ENCODE measurements at places on chromosomes 11 and 22.

- no peak for DNase-seq
These were observed 655.0 kb downstream of the METTL15 start for GRCh38 chr11:28763151-28763550.

- no peak for DNase-seq
These were observed 1275.2 kb downstream of the TBC1D22A start for GRCh38 chr22:48037618-48038017.

GRCh38 chr22:45650721-45651120 is 20.9 kb upstream of the ATXN10 start:
- no peak for DNase-seq

GRCh38 chr11:74695705-74696280 is 35.4 kb downstream of the CHRDL2 start:
- no peak for DNase-seq

GRCh38 chr11:78542007-78542406 is 32.7 kb downstream of the NARS2 start:
- no peak for DNase-seq

- no peak for DNase-seq
These were observed 17.4 kb downstream of the LUZP2 start for GRCh38 chr11:24514219-24514594.

GRCh38 chr11:14703731-14704130 is 60.1 kb downstream of the PDE3B start:
- DNase-seq = no peak

DNA sequence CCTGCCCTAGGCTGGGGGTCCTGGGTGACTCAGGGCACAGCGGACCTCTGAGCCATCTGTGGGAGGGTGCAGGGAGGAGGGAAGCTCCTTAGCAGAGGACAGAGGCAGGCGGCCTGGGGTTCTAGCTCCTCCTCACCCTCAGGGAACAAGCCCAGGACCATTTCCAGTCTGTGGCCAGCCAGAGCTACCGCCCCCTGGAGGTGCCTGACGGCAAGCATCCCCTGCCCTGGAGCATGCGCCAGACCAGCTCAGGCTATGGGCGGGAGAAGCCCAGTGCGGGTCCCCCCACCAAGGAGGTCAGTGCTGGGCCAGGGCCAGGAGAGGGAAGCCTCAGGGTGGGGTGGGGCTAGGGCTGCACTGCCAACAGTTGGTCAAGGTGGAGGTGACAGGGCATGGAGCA is 26.0 kb upstream of the LRRC10B start:
- peak; percentile 86 for DNase-seq

DNA sequence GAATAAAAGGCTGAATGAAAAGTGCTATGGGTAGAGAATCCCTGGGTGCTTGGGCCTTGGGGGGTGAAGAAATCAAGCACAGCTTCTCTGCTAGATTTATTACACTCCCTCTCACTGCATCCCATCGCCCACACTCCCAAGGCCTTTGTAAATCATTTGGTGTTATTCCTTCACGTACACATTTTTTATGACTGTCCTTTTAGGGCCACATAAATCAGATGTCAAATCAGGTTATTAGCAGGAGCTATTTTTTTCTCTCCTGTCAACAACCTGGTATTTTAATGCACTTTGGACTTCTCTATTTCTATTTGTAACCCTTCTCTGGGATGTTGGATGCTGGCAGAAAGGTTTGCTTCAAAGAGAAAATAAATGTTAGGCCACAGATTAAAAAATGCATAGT is 408.8 kb downstream of the INSC start:
- DNase-seq = no peak

DNA sequence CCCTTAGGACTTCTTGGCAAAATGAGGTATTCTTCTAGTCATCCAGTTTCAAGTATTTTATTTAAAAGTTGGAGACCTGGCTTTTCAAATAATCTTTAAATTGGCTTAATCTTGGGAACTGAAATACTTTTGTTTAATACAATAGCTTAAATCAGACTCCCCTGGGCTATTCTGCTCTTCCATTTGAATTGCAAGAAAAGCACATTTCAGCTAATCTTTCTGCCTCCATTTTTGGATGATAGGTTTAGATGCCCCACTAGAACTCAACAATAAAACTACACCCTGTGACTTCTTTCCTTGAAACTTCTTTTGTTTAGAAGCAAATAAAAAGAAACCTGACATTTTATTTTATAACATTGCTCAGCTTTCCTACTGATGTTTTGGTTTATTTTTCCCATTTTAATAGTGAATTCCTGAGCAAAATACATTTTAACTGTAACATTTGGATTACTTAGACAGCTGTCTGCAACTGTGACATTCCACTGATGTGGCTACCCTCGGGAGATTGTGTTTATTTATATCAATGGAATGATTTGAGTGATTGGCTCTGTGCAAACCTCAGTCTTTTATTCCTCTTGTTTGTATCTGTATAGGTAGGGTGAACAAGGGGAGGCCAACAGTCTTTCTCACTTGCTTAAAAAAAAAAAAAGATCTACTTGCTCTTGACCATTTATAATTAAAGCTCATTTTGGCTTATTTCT is 1045.8 kb upstream of the CNTN5 start:
- no peak for DNase-seq

DNA sequence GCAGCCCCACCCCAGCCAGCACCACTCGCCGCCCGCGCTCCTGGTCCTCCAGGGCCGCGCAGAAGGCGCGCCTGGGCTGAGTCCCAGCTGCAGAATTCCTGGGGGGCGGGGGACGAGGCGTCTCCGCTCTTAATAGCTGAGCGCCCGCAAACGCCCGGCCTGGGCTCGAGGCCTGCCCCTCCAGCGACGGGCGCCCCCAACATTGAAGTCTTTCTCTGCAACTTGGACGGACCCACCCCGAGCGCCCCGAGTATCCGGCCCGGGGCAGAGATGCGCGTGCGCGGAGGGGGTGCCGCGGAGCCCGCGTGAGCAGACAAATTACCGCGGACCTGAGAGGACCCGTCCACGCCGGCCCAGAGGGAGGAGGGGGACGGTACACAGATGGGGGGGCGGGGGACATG is 6.7 kb upstream of the SYT7 start:
- DNase-seq = peak; percentile 87

DNA sequence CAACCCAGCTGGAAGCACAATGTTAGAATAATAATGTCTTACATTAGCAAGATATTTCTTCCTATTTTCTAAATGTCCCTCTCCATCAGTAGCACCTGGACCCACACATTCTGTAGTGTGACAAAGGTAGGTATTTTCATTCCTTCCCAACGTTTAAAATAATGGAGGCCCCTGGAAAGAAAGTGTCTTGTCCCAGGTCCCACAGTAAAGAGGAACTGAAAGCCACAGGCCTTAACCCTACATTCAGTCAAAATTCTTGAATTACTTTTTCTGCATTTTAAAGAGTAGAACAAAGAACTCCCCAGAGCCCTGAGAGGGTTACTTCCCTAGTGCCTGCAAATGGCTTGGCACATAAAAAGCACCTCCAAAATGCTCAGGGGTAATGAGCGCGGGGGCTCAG is 26.3 kb downstream of the OPCML start:
- DNase-seq = no peak

- no peak for DNase-seq
These were observed 665.4 kb downstream of the NTM start for GRCh38 chr11:132035766-132036165.

- DNase-seq = no peak
These were observed 43.1 kb upstream of the GCAT start for GRCh38 chr22:37764622-37765021.
